NCI-H510A (cell line): ENCODE measurements at places on chromosomes 11 and 22.

DNA sequence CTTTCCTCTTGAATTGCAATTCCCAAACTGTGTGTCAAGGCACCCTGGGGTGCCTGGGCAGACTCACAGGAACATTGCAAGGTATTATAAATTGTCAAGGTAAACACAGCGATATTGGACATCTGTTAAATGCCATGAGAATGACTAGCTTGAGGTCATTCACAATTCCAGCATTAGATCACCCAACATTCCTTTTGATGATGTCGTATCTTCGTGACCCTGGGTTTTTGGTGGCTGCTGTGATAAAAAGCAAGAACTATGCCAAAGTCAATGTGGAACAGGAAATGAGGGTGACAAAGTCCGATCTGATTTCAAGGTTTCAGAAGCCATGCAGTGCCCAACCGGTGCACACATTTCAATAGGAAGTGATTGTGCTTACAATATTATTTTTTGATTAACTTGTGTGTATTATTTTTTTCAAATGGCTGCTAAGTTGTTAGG lies 458.4 kb downstream of the MIAT start:
- DNase-seq = no peak

DNA sequence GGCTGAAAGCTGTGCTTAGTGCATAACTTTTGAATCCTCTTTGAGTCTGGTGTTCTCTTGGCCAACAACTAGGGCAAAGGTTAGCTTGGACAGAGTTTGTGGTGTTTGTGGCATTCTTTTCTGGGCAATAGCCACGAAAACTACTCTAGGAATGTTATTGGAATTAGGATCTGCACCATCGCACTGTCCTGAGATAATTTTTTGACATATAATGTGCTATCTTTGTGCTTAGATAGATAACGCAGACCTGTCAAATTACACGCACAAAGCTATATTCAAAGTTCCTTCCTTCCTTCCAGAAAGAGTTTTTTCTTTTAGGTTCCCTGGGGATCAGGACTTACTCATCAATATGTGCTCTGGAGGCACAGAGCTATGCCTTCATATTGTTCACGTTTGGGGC lies 166.8 kb upstream of the MTMR2 start:
- DNase-seq = no peak

GRCh38 chr11:100791860-100792259 lies 104.8 kb downstream of the ARHGAP42 start:
- DNase-seq = no peak

GRCh38 chr11:2436013-2436520 lies 8.2 kb downstream of the TRPM5 start:
- DNase-seq = no peak

DNA sequence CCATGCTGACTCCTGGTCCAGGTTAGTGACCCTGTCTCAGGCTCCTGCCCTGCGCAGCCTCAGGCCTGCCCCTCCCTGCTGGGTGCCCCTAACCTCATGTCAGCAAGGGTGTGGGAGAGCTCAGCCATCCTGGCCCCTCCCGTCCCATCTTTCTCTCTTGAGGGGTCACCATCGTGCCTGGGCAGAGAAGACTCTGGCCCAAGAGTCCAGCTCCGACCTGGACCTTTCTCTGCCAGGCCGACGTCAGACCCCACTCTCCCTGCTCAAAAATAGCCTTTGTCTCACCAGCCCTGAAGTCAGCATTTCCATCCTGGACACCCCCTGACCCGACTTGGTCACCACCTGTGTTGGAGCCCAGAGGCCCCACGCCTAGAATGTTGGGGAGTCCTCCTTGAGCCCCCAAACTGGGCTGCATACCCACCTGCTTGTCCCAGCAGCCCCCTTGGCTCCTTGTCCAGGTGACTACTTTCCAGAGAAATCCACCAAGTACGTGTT lies 4.9 kb downstream of the SCGB1C1 start:
- no peak for DNase-seq

- DNase-seq = no peak
Measured at GRCh38 chr11:47899801-47900200, 51.7 kb upstream of the NUP160 start.

- DNase-seq = no peak
Measured at GRCh38 chr11:93537767-93538261, 5.4 kb downstream of the SMCO4 start.

DNA sequence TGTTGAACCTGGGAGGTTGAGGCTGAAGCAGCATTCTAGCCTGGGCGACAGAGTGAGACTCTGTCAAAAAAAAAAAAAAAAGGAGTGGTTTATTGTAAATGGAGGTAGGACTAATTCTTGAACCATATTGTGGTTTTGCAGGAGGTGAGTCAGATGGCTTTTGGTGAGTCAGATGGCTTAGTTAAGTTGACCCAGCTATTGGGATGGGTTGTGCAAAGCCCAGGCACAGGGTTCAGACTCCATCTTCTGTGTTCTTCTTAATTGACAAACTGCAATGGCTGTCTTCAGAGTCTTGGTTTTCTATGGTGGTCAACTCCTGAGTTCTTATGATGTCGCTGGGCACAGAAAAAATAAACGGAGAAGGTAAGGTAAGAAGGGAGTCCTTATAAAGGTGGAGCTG lies 182.7 kb downstream of the ADAMTS15 start:
- no peak for DNase-seq

DNA sequence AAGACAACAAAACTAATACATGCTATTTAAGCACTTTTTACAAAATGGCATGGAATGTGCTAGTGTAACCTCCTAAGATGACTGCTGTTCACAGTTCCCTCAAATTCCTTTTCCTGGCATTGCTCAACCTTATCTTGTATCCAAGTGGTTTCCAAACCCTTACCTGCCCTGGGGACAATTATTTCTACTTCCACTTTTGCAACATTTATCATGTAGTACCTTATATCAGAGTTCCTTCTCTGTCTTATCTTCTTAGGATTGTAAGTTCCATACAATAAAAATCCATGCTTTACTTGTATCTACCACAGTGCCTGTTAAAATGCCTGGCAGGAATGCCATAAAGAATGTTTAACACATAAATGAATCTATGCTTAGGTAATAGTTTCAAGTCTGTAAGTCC lies 109.2 kb upstream of the MTMR2 start:
- DNase-seq = no peak

- no peak for DNase-seq
Measured at GRCh38 chr11:16121853-16122252, 234.5 kb downstream of the SOX6 start.

- DNase-seq = no peak
Measured at GRCh38 chr11:47577460-47578041, 1.2 kb downstream of the KBTBD4 start.

- DNase-seq = no peak
Measured at GRCh38 chr22:27175021-27175838, 517.8 kb downstream of the MIAT start.

DNA sequence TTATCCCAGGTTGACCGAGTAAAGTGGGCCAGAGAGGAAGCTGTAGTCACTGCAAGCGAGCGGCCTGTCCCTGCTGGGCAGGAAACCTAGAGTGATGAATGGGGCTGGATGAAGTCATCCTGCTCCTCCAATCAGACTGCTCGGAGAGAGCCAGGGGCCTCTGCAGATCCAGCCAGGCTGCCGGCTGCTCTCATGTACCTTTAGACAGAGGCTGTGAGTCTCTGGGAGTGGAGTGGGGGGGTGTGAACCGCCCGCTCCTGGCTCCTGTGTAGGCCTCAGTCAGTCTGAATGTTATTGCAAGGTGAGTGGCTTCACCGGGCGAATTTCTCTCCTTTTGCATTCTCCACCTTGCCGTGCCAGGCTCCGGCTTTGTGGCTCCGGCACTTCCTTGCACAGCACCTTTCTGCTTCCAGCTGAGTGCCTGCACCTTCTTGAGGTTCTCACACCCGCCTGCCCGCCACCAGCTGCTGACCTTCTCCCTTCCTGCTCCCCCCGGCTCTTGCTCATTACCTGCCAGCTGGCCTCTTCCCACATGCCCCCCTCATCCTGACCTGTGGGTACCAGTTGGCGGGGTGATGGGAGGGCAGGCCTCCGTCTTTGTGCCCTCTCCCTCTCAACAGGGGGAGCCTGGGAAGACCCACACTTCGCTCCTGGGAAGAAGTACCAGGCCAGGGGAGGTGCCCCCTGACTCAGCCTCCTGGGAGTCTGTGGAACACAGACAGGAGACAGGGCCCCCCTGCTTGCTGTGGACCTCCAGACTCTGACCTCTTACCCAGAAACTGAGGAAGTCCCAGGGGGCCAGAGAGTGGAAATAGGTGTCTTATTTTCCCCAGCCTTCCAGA lies 79.9 kb downstream of the GRAMD1B start:
- no peak for DNase-seq

GRCh38 chr22:26707090-26707489 lies 49.7 kb downstream of the MIAT start:
- DNase-seq = no peak

- DNase-seq = no peak
Measured at GRCh38 chr11:115452241-115452640, 52.0 kb downstream of the CADM1 start.

GRCh38 chr22:22376352-22376706 lies 131.7 kb downstream of the VPREB1 start:
- DNase-seq = no peak

DNA sequence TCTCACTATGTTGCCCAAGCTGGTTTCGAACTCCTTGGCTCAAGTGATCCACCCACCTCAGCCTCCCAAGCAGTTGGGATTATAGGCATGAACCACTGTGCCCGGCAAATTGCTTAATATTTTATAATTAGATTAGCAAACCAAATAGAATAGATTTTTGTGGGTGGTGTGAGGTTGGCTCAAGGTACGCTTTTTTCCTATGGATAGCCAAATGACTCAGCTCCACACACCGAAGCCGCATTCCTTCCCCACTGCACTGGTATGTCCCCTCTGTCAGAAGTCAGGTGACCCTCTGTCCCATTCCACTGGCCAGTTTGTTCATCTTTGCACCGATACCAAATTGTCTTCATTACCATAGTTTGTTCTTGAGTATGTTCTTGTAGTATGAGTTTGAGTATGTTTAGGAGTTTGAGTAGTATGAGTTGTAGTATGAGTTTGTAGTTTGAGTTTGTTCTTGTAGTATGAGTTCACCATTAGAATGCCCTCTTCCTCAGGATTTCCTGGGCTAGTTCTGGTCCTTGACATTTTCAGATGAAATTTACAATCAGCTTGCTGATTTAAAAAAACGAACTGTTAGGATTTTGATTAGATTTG lies 19.4 kb downstream of the SUSD2 start:
- DNase-seq = no peak

DNA sequence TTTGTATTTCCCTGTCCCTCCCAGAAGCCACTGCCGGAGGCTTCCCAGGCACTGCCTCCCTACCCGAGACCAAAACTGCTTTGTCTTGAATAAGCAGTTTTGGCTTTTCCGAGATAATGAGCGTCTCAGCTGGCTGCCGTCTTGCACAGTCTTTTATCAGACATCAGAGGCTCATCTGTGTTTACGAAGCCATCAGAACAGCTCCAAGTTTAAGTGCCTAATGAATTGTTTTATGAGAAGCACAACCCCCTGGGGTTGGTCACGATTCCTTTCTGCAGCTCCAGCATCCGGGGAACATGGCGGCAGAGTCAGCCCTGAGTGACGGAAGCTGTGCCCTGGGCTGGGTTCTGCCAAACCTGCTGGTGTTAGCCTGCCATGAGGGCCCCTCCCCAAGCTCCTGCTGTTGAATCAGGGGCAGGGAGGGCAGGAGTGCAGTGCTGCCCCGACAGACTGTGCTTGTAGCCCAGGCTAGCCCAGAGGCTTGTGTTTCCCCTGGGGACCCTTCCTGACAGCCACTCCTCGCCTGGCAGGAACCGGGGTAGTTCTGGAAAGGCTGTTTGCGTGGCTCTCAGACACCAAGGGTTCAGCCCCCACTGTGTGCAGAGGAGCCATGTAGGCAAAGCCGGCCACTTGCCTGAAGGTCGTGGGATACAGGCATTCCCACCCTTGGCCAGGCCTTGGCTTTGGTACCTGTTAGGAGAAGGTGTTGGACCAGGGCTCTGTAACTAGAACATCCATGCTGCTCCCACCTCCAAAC lies 96.1 kb downstream of the MORC2 start:
- DNase-seq = no peak

DNA sequence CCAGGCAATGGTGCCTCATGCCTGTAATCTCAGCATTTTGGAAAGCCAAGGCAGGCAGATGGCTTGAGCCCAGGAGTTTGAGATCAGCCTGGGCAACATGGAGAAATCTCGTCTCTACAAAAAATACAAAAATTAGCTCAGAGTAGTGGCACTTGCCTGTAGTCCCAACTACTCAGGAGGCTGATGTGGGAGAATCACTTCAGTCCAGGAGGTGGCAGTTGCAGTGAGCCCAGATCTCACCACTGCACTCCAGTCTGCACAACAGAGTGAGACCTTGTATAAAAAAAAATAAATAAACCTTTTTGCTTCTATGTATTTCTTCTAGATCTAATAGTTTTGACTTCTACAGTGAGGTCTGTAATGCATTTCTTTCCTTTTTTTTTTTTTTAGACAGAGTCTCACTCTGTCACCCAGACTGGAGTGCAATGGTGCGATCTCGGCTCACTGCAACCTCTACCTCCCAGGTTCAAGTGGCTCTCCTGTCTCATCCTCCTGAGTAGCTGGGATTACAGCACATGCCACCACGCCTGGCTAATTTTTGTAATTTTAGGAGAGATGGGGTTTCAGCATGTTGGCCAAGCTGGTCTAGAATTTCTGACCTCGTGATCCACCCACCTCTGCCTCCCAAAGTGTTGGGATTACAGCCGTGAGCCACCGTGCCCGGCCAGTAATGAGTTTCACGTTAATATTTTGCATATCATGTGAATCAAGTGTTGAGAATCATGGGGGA lies 18.1 kb upstream of the RDX start:
- no peak for DNase-seq

DNA sequence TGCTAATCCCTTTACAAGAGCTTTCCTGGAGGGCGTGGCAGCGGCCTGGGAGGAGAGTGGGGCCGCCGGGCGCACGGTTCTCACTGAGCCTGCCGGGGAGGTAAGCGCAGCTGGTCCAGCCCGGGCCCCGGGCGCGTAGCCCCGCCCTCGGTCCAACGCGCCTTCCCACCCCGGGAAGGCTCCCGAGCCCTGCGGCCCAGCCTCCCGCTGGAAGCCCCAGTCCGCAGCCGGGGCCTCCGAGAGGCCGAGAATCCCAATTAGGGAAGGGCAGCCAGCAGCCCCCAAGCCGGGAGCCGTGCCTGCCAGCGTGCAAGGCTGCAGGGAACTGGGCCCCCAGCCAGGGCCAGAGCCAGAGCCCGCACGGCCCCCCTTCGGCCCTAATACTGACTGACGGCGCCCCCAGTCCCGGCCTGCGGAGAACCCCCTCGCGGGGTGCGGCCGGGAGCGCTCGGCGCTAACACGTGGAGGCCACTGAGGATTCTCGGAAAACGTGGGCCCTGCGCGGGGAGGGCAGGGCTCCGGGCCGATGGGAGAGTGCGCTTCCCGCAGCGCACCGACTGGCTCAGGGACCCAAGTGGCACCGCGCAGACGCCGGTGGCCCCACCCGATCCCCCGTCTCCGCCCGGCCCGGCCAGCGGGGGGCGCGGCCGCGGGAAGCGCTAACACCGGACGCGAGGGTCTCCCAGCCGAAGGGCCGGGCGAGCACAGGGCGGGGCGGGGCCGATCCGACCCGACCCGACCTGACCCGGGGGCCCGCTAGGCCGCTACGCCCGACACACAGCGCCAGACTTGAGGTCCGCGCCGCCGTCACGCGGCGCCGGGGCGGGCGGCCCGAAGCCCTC lies 5.7 kb downstream of the ZFTA start:
- peak; percentile 7 for DNase-seq
